Peyer's patch (tissue), 4 donors: ENCODE measurements at places on chromosomes 12 and 14. TPM values are rescaled to one million over a fixed set of nuclear protein-coding genes. Genes with fewer than 3 reads are reported as not detected.

- H3K4me1 ChIP-seq = no peaks in the 10 kb centered on the region
- no peak for DNase-seq
- H3K27me3 ChIP-seq = no peaks in the 10 kb centered on the region
Measured at GRCh38 chr12:53572134-53572758, 53.9 kb downstream of the ATF7 start.

DNA sequence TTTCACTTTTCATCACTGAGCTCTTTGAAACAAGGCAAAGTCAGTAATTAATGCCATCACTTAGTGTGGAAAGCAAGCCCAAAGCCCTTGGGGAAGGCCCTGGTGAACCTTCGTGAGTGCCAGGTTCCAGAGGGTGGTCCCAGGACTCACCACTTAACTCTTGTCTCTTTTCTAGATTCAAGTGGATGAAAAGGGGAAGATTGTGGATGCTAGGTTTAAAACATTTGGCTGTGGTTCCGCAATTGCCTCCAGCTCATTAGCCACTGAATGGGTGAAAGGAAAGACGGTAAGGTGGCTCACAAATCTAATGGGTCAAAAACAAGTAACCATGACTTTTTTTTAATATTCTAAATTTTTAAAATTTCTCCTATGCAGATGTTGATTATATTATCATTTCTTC, 2.8 kb downstream of the ISCU start:
- H3K4me1 ChIP-seq = peaks cover 7% of the 10 kb centered on the region
- no peak overlapping the region for H3K4me3 ChIP-seq
- H3K27me3 ChIP-seq = no peaks in the 10 kb centered on the region
- H3K36me3 ChIP-seq = no peaks in the 10 kb centered on the region
- H3K27ac ChIP-seq = no peak overlapping the region
- no peak for DNase-seq

KRT78 gene
- not detected for total RNA-seq

DNA sequence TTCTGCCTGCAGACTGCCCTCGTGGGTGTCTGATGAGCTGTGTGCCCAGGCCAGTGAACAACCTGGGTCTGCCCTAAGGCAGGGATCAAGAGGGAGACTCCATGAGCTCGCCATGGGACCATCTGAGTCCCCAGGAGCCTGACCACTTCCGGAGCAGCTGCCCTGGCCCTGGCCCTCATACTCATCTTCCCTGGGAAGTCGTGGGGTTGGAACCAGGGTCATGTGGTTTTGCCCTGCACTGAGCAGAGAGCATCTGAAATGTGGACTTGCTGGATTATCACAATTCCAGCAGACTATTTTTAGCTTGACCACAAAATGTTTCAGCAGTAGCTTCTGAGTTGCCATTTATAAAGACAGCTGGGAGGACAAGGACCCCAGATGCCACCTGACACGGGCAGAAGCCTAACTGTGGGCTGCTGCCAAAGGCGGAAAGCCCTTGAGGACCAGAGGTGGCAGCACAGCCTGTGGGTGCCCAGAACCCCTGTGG, 6.7 kb downstream of the BTBD6 start:
- H3K4me1 ChIP-seq = no peaks in the 10 kb centered on the region
- no peaks in the 10 kb centered on the region for H3K27me3 ChIP-seq
- H3K36me3 ChIP-seq = no peaks in the 10 kb centered on the region
- H3K27ac ChIP-seq = no peak overlapping the region
- H3K4me3 ChIP-seq = no peak overlapping the region
- DNase-seq = no peak

TAMALIN gene
- total RNA-seq = 8.1 TPM

OLR1 gene
- total RNA-seq = not detected

MAGOHB gene
- total RNA-seq = 7.7 TPM

- H3K4me1 ChIP-seq = no peaks in the 10 kb centered on the region
- no peak overlapping the region for H3K4me3 ChIP-seq
- H3K27me3 ChIP-seq = no peaks in the 10 kb centered on the region
- DNase-seq = no peak
Measured at GRCh38 chr12:95848575-95849388, 10.0 kb upstream of the SNRPF start.

DNA sequence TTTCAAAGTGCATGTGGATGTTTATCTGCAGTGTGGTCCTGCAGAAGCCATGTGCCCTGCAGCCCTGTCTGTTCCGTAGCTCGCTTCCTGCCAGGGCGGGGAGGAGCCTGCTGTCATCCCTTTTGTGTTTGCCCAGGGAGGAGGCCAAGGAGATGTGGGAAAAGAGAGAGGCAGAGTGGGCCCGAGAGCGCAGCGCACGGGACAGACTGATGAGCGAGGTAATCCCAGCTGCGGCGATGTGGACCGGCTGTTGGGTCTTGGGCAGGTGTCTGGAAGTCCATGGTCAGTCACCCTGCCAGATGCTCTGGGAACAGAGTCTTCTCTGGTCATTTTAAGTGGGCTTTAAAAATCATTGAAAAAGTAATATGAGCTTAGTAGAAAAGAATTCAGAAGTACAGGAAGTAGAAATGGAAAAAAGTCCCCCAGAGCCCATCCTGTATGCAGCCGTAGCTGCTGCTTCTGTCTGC, 12.8 kb downstream of the TCHP start:
- H3K4me3 ChIP-seq = no peak overlapping the region
- no peak overlapping the region for H3K27ac ChIP-seq
- H3K27me3 ChIP-seq = no peaks in the 10 kb centered on the region
- no peak for DNase-seq
- H3K4me1 ChIP-seq = no peaks in the 10 kb centered on the region

- no peaks in the 10 kb centered on the region for H3K36me3 ChIP-seq
- no peaks in the 10 kb centered on the region for H3K27me3 ChIP-seq
- peak overlapping the region; percentile 38 for H3K27ac ChIP-seq
- peaks cover 39% of the 10 kb centered on the region for H3K4me1 ChIP-seq
- no peak overlapping the region for H3K4me3 ChIP-seq
- no peak for DNase-seq
Measured at GRCh38 chr14:91330096-91330696, 85.7 kb upstream of the GPR68 start.

- H3K27ac ChIP-seq = no peak overlapping the region
- peak overlapping the region; percentile 29 for H3K4me3 ChIP-seq
- peaks cover 4% of the 10 kb centered on the region for H3K4me1 ChIP-seq
- DNase-seq = peak; percentile 60
Measured at GRCh38 chr14:24818058-24818822, 184.2 kb upstream of the GZMB start.

DNA sequence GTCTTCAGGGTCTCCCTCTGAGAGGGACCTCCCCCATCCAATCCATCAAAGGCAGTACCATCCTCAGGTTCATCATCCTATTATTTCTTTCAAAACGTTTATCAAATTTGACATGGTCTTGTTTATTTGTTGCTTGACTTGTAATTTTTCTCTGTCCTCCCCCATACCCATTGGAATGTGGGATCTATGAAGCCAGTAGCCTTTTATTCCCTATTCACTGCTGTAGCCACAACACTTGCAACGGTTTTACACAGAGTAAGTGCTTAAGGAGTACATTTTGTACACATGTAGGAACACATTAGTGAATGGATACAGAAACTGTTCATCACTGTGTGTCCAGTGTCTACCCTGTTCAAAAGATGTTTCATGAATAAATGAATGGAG, 41.5 kb downstream of the IGF1 start:
- no peak overlapping the region for H3K4me3 ChIP-seq
- no peaks in the 10 kb centered on the region for H3K27me3 ChIP-seq
- no peak for DNase-seq
- H3K36me3 ChIP-seq = no peaks in the 10 kb centered on the region
- H3K4me1 ChIP-seq = no peaks in the 10 kb centered on the region

- no peaks in the 10 kb centered on the region for H3K4me1 ChIP-seq
- DNase-seq = peak; percentile 37
- no peaks in the 10 kb centered on the region for H3K27me3 ChIP-seq
- no peaks in the 10 kb centered on the region for H3K36me3 ChIP-seq
- H3K4me3 ChIP-seq = no peak overlapping the region
Measured at GRCh38 chr14:94472842-94473241, 3.2 kb downstream of the SERPINA9 start.

GARIN6 gene
- not detected for total RNA-seq

GRCh38 chr12:48988030-48988649, 10.0 kb downstream of the WNT1 start:
- no peak overlapping the region for H3K27ac ChIP-seq
- DNase-seq = peak; percentile 63
- H3K27me3 ChIP-seq = no peaks in the 10 kb centered on the region
- H3K4me3 ChIP-seq = no peak overlapping the region
- peaks cover 4% of the 10 kb centered on the region for H3K4me1 ChIP-seq
- H3K36me3 ChIP-seq = no peaks in the 10 kb centered on the region

DNA sequence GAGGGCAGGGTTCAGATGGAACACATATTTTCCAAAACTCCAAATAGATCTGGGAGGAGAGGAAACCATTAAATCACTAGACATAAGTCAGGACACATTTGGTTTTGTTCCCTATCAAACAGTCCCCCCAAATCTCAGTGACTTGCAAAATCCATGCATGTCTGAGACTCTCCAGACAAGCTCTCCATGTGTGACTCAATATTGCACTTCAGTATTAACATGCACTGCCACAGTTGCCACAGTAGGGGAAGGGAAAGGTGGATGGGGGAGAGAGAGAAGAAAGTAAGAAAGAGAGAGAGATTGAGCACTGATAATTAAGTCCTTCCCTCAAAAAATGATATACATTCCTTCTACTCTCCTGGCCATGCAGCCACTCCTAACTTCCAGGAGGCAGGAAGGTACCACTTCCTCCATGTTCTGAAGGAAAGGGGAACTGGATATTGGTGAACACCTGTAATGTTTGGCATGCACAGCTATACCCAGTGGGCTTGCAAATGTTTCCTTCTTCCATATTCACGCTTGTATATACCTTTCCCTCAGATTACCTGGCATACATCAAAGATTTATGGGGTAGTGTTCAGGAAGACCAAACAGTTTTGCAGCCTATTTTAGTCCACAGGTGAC, 310.0 kb downstream of the ZFP36L1 start:
- H3K4me1 ChIP-seq = no peaks in the 10 kb centered on the region
- no peak overlapping the region for H3K4me3 ChIP-seq
- no peaks in the 10 kb centered on the region for H3K36me3 ChIP-seq
- no peak for DNase-seq
- peak overlapping the region; percentile 48 for H3K27ac ChIP-seq
- H3K27me3 ChIP-seq = no peaks in the 10 kb centered on the region

- H3K27ac ChIP-seq = no peak overlapping the region
- no peaks in the 10 kb centered on the region for H3K4me1 ChIP-seq
- no peaks in the 10 kb centered on the region for H3K36me3 ChIP-seq
- no peaks in the 10 kb centered on the region for H3K27me3 ChIP-seq
Measured at GRCh38 chr14:37545174-37545573, 49.9 kb downstream of the FOXA1 start.

JPH4 gene
- 8.3 TPM for total RNA-seq

RNASE1 gene
- 35.5 TPM for total RNA-seq

DNA sequence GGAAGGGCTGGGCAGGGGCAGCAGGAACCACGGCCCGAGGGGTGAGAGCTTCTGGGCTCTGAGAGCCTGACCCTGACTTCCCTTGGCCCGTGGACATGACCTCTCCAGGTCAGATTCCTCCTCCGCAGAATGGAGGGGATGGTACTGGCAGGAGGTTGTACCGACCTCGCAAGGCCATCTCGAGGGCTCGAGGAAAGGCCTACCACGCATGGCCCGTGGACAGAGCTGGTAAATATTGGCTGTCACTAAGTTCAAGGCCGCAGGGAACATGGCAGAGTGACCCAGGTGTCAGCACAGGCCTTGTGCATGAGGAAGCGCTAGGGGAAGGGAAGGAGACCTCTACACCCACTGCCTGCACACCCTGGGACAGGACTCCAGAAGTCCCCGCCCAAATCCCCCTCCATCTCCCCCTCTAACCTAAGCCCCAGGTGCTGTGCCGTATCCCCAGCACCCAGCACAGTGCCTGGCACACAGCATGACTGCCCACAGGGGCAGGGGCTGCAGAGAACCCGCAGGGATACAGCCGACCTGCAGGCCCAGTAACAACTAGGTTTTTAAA, 54.9 kb upstream of the PPP2R5C start:
- no peaks in the 10 kb centered on the region for H3K36me3 ChIP-seq
- H3K4me1 ChIP-seq = no peaks in the 10 kb centered on the region
- no peaks in the 10 kb centered on the region for H3K27me3 ChIP-seq
- no peak for DNase-seq
- H3K27ac ChIP-seq = peak overlapping the region; percentile 72

- H3K4me1 ChIP-seq = no peaks in the 10 kb centered on the region
- DNase-seq = peak; percentile 56
- H3K27ac ChIP-seq = no peak overlapping the region
- H3K27me3 ChIP-seq = no peaks in the 10 kb centered on the region
- H3K36me3 ChIP-seq = no peaks in the 10 kb centered on the region
- H3K4me3 ChIP-seq = no peak overlapping the region
Measured at GRCh38 chr14:105138021-105138541, 30.5 kb downstream of the JAG2 start.

DNA sequence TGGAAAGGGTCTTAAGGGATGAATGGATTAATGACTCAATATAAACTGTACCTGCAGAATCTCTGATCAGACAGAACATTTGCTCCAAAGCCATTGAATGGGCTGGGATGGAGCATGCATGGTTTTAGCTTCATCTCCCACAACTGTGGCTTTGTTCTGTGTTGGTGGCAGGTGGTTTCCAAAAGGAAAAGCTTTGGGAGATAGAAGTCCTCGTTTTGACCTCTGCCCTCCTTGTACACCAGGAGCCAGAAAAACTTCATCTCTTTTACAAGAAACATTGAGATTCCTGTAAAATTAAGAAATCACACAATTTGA, 39.5 kb downstream of the GPR65 start:
- H3K4me1 ChIP-seq = no peaks in the 10 kb centered on the region
- no peak for DNase-seq
- H3K27me3 ChIP-seq = no peaks in the 10 kb centered on the region
- H3K27ac ChIP-seq = no peak overlapping the region
- H3K36me3 ChIP-seq = no peaks in the 10 kb centered on the region

GLIPR1L1 gene
- total RNA-seq = not detected

GRCh38 chr14:22796087-22796707, 19.0 kb downstream of the SLC7A7 start:
- H3K27ac ChIP-seq = no peak overlapping the region
- H3K4me3 ChIP-seq = no peak overlapping the region
- peak; percentile 77 for DNase-seq

GRCh38 chr14:80575763-80576162, 364.5 kb upstream of the DIO2 start:
- no peaks in the 10 kb centered on the region for H3K36me3 ChIP-seq
- no peak overlapping the region for H3K4me3 ChIP-seq
- no peak overlapping the region for H3K27ac ChIP-seq
- no peak for DNase-seq
- no peaks in the 10 kb centered on the region for H3K4me1 ChIP-seq

ANO2 gene
- total RNA-seq = 7.2 TPM

GRCh38 chr14:37595809-37596621, 586 bp downstream of the TTC6 start:
- H3K36me3 ChIP-seq = no peaks in the 10 kb centered on the region
- H3K4me3 ChIP-seq = peak overlapping the region; percentile 54
- H3K4me1 ChIP-seq = no peaks in the 10 kb centered on the region
- DNase-seq = no peak
- H3K27ac ChIP-seq = peak overlapping the region; percentile 94

GRCh38 chr12:11917501-11917900, 153.2 kb upstream of the BCL2L14 start:
- no peak overlapping the region for H3K4me3 ChIP-seq
- H3K27me3 ChIP-seq = no peaks in the 10 kb centered on the region
- H3K27ac ChIP-seq = no peak overlapping the region
- no peak for DNase-seq
- H3K36me3 ChIP-seq = no peaks in the 10 kb centered on the region

- H3K36me3 ChIP-seq = no peaks in the 10 kb centered on the region
- H3K27me3 ChIP-seq = no peaks in the 10 kb centered on the region
- H3K4me1 ChIP-seq = no peaks in the 10 kb centered on the region
Measured at GRCh38 chr14:105325303-105325702, 10.8 kb downstream of the PACS2 start.

- no peaks in the 10 kb centered on the region for H3K27me3 ChIP-seq
- H3K36me3 ChIP-seq = no peaks in the 10 kb centered on the region
- DNase-seq = peak; percentile 29
- no peak overlapping the region for H3K4me3 ChIP-seq
Measured at GRCh38 chr12:34396861-34397590, 374.7 kb downstream of the ALG10 start.
